ENCODE measurements at places on chromosomes 4 and X.

- DNase-seq: no peak
- H3K36me3 ChIP-seq: no peaks in the 10 kb centered on the region
- H3K4me3 ChIP-seq: no peak overlapping the region
- no peak overlapping the region for H3K27ac ChIP-seq
- H3K4me1 ChIP-seq: no peaks in the 10 kb centered on the region
These were observed 42.3 kb upstream of the ACSL4 start for GRCh38 chrX:109775386-109775785.

GRCh38 chr4:26010304-26010703, 96.3 kb downstream of the SMIM20 start:
- H3K36me3 ChIP-seq: no peaks in the 10 kb centered on the region
- peaks cover 52% of the 10 kb centered on the region for H3K27me3 ChIP-seq
- H3K4me3 ChIP-seq: no peak overlapping the region
- H3K27ac ChIP-seq: no peak overlapping the region
- DNase-seq: no peak

DNA sequence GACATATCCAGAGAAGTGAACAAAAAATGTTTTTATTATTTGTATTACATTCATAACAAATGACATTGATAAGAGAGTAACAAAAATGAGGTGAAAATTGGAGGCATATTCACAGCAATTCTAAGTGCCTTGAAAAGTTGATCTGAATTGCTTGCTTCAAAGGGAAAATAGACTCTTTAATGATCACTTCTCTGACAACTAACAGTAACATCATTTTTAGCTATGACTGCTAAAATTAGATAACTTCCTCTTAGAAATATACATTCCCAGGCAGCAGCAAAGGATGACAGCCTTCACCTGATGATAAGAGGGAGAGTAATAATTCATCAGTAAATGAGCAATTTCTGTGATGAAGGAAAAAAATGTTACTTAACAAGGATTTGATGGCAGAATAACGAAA, 472.5 kb downstream of the PCDH10 start:
- no peaks in the 10 kb centered on the region for H3K27me3 ChIP-seq
- H3K36me3 ChIP-seq: no peaks in the 10 kb centered on the region
- H3K4me3 ChIP-seq: no peak overlapping the region
- no peak for DNase-seq

GRCh38 chr4:123449780-123450179, 53.2 kb downstream of the SPRY1 start:
- no peak for DNase-seq
- no peaks in the 10 kb centered on the region for H3K36me3 ChIP-seq
- no peak overlapping the region for H3K4me3 ChIP-seq

GRCh38 chr4:170093973-170094535, 4.3 kb upstream of the AADAT start:
- no peaks in the 10 kb centered on the region for H3K4me1 ChIP-seq
- H3K27ac ChIP-seq: no peak overlapping the region
- DNase-seq: no peak
- no peak overlapping the region for H3K4me3 ChIP-seq
- H3K36me3 ChIP-seq: peaks cover 1% of the 10 kb centered on the region

GRCh38 chr4:48081196-48081595, 52.9 kb downstream of the TXK start:
- H3K4me3 ChIP-seq: no peak overlapping the region
- no peak overlapping the region for H3K27ac ChIP-seq
- H3K36me3 ChIP-seq: peaks cover 9% of the 10 kb centered on the region
- peaks cover 10% of the 10 kb centered on the region for H3K27me3 ChIP-seq

DNA sequence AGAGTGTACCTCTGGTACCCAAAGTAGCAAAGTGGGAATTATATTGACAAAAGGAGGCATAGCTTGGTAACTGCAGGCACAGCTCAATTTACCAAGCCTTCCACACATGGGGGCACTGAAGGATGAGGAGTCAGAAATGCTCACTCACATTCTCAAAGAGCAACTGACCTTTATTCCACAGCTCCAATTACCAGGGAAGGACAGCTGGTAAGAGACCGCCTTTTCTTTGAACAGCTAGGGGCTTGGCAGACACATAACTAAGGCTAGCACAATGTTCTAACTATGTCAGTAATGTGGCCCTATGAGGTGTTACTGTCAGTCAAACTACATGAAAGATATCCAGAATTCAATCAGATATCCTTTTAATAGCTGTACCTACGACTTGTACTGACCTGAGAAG, 20.5 kb upstream of the STS start:
- no peaks in the 10 kb centered on the region for H3K27me3 ChIP-seq
- no peak overlapping the region for H3K4me3 ChIP-seq
- H3K4me1 ChIP-seq: peaks cover 11% of the 10 kb centered on the region

DNA sequence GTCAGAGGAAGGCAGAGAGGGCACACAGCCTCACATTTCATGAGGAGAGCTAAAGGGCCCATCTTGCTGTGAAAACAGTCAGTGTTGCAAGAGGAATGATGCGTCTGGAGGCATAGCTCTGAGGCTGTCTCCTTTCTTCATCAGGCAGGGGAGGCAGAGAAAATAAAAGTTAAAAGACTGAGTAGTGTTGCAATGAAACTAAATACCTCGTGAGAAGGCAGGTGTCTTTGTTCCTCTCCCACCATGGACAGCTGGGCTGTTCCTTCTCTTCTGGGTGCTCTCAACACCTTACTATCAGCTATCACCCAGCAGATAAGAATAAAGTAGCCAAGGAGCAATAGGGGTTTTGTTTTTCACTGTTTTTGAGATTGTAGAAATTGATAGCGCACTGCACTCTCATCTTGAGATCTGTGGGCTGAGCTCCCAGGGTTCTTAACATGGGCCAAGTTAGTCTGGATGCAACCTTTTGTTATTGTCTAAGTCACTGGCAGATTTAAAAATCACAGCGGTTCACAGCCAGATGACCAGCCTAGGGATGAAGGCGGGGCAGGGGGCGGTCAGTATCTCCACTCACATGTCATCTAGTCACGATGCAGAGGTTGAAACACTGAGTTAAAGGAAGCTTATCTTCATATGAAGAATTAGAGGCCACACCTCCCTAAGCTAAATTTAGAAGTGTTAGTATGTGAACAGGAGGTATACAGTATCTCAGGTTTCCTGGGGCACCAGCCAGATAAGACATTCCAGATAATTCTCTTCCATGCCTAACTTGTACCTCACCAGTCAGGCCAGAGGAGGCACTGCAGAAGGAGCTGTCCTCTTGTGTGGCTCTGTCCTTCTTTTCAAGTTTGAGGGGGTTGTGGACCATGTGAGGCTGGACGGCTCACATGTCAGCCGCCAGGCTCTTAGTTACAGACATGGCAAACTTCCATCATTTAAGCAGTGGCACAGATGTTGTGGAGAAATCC, 36.9 kb downstream of the PARM1 start:
- no peaks in the 10 kb centered on the region for H3K27me3 ChIP-seq
- H3K36me3 ChIP-seq: no peaks in the 10 kb centered on the region

DNA sequence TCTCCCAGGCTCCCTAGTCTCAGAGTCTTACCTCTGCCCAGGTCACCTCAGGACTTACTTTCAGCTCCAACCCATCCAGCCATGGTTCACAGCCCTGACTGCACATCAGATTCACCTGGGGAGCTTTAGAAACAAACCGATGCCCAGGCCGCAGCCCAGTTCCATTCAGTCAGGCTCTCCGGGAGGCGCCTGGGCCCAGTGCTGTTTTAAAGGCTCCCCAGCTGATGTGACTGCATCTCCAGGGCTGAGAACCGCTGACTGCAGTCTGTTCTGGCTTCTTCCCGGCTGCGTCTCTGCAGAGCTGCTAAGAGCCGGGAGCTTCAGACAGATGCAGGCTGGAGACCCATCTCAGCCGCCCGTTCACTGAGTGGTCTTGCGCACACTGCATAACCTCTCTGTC, 44.4 kb upstream of the LGI2 start:
- no peak overlapping the region for H3K4me3 ChIP-seq
- H3K27ac ChIP-seq: no peak overlapping the region
- no peaks in the 10 kb centered on the region for H3K36me3 ChIP-seq
- H3K27me3 ChIP-seq: peaks cover 44% of the 10 kb centered on the region
- DNase-seq: no peak
